ENCODE measurements at places on chromosomes 12 and 14. TPM values are rescaled to one million over a fixed set of nuclear protein-coding genes. Genes with fewer than 3 reads are reported as not detected.

Gene CRIP2
- 109 TPM for total RNA-seq

- H3K27me3 ChIP-seq: no peaks in the 10 kb centered on the region
- peaks cover 3% of the 10 kb centered on the region for H3K4me1 ChIP-seq
- no peak overlapping the region for H3K4me3 ChIP-seq
Observed at GRCh38 chr14:105240811-105241576, 7.3 kb upstream of the BTBD6 start.

DNA sequence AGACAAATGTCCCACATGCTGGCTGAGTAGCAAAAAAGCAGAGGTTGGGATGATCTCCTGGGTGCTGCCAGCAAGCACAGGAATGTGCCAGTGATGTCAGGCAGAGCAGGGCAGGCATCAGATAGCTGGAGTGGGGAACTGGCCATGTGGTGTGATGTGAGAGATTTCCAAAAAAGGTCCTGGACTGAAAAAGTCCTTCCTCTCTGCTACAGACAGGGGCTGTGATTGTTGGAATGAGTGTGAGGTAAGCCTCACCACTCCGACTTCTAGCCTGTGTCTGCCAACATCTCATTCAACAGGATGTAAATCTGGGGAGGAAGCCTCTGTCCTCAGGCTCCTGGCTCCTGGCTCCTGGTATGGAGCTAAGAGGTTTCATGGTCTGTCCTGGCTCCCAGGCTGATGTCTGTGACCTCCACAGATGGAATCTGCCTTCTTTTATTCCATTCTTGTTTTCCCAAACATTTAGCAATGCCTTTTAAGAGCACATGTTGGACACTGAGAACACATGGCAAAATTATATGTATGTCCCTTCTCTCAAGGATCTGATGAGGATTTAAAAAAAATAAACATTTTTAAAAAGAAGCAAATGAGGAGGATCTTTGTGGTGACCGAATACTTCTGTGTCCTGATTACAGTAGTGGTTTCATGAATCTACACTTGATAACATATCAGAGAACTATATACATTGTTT is 50.1 kb upstream of the STK38L start:
- DNase-seq: no peak
- H3K4me1 ChIP-seq: peaks cover 40% of the 10 kb centered on the region
- H3K27me3 ChIP-seq: no peaks in the 10 kb centered on the region
- H3K4me3 ChIP-seq: no peak overlapping the region

GRCh38 chr12:123141615-123142517 is 9.0 kb downstream of the PITPNM2 start:
- no peak overlapping the region for H3K4me3 ChIP-seq
- no peaks in the 10 kb centered on the region for H3K27me3 ChIP-seq
- H3K36me3 ChIP-seq: no peaks in the 10 kb centered on the region
- H3K27ac ChIP-seq: peak overlapping the region; percentile 45
- peak; percentile 73 for DNase-seq
- H3K4me1 ChIP-seq: peaks cover 32% of the 10 kb centered on the region

Gene SSTR1
- 0.23 TPM for total RNA-seq

Gene SLC6A15
- not detected for total RNA-seq

- H3K27me3 ChIP-seq: peaks cover 96% of the 10 kb centered on the region
- H3K27ac ChIP-seq: no peak overlapping the region
- peak; percentile 20 for DNase-seq
Observed at GRCh38 chr12:112599871-112600270, 181.1 kb downstream of the PTPN11 start.

DNA sequence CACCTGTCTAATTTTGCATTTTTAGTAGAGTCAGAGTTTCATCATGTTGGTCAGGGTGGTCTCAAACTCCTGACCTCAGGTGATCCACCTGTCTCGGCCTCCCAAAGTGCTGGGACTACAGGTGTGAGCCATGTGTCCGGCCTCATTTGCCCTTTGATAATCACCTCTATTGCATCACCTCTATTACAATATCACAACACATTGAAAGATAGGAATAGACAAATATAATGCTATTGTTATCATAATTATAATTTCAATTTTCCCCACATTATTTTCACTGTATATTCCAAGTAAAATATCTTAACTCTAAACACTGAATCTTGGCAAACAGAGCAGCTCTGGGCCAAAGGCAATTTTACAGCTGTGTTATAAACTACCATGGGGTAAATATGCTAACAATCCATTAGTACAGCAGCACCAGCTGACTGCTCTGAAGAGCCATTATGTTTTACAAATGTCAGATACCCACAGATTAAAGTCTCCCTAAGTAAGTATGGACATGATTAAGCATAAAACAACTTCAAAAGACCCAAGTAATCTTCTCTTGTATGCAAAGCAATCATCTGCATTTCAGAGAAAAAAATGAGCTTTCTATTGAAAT is 173.2 kb downstream of the MED13L start:
- H3K36me3 ChIP-seq: peaks cover under 1% of the 10 kb centered on the region
- H3K27ac ChIP-seq: no peak overlapping the region
- no peak for DNase-seq
- no peak overlapping the region for H3K4me3 ChIP-seq

- no peak overlapping the region for H3K27ac ChIP-seq
- no peak overlapping the region for H3K4me3 ChIP-seq
- DNase-seq: no peak
- peaks cover 6% of the 10 kb centered on the region for H3K36me3 ChIP-seq
- H3K4me1 ChIP-seq: no peaks in the 10 kb centered on the region
Observed at GRCh38 chr12:123465084-123465483, 7.1 kb downstream of the SNRNP35 start.

DNA sequence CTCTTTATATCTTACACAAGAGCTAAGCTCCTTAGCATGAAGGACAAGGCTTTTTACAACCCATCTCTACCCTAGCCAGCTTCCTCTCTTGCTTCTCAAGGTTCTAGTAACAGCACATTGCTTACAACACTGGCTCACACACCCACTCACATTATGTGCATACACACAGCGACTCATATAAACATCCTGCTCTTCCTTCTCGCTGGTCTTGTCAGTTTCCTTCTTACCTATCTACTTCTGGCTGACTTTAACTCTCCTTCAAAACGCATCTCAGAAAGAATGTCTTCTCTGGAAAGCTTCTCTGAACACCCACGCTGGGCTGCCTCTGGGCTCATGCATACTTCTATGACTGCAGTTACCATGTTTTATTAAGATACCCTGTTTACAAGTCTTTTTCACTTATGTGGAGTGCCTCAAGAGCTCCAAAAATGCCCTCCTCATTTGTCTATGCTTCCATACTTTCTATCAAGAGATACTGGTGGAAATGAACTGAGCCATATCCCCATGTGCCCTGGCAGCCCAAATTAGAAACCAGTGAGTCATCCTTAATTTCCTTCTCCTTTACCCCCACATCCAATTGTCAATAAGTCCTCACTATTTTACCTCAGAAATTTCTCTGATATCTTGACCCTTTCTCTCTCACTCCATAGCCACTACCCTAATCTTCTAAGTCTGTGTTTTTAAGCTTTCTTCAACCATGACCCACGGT is 126.9 kb upstream of the KRAS start:
- H3K36me3 ChIP-seq: no peaks in the 10 kb centered on the region
- no peak overlapping the region for H3K4me3 ChIP-seq
- peak; percentile 11 for DNase-seq
- H3K27me3 ChIP-seq: peaks cover 10% of the 10 kb centered on the region
- H3K4me1 ChIP-seq: no peaks in the 10 kb centered on the region

- no peak overlapping the region for H3K27ac ChIP-seq
- no peaks in the 10 kb centered on the region for H3K4me1 ChIP-seq
- no peaks in the 10 kb centered on the region for H3K27me3 ChIP-seq
- no peak overlapping the region for H3K4me3 ChIP-seq
- H3K36me3 ChIP-seq: no peaks in the 10 kb centered on the region
Observed at GRCh38 chr14:83874662-83875061, 1655.3 kb upstream of the FLRT2 start.

- H3K27me3 ChIP-seq: no peaks in the 10 kb centered on the region
- DNase-seq: no peak
- H3K27ac ChIP-seq: no peak overlapping the region
Observed at GRCh38 chr12:3097186-3097804, 20.1 kb downstream of the TSPAN9 start.

GRCh38 chr12:1553536-1553935 is 40.8 kb downstream of the FBXL14 start:
- H3K27me3 ChIP-seq: no peaks in the 10 kb centered on the region
- no peak overlapping the region for H3K4me3 ChIP-seq
- no peaks in the 10 kb centered on the region for H3K36me3 ChIP-seq

Gene DMAC2L
- 18.1 TPM for total RNA-seq

DNA sequence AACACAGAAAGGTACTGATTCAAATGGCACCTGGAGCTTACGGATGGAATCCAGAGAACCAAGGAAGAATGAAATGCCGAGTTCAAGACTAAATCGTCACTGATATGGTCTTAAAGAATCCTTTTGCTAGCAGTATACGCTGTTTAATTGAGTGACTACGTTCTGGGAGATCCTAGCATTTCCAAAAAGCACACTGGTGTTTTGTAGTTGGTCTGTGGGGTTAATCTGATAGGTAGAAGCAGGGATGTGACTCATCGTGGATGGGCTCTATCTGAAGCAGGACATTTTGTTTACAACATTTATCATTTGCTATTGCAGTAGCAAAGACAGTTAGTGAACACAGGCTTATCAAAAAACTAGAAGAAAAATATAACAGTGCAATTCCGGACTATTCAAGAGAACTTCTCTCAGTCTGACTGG is 169.2 kb upstream of the HMGA2 start:
- peaks cover 41% of the 10 kb centered on the region for H3K4me1 ChIP-seq
- no peaks in the 10 kb centered on the region for H3K27me3 ChIP-seq
- DNase-seq: peak; percentile 32
- no peaks in the 10 kb centered on the region for H3K36me3 ChIP-seq
- no peak overlapping the region for H3K4me3 ChIP-seq
- H3K27ac ChIP-seq: peak overlapping the region; percentile 99

GRCh38 chr12:31346267-31346666 is 20.3 kb upstream of the SINHCAF start:
- H3K4me1 ChIP-seq: no peaks in the 10 kb centered on the region
- H3K27me3 ChIP-seq: no peaks in the 10 kb centered on the region
- H3K27ac ChIP-seq: no peak overlapping the region
- DNase-seq: no peak
- H3K4me3 ChIP-seq: no peak overlapping the region

GRCh38 chr12:57250956-57251355 is at the start of gene STAC3:
STAC3 (minus strand) TSS chr12:57251187; CDS start chr12:57249636, 1,551 bp downstream.
- no peak within 1 kb of the TSS for H3K27ac ChIP-seq
- H3K27me3 ChIP-seq: no peaks in the 10 kb centered on the region
- no peaks in the 10 kb centered on the region for H3K36me3 ChIP-seq
- no peaks in the 10 kb centered on the region for H3K4me1 ChIP-seq
- DNase-seq: no peak

- H3K27me3 ChIP-seq: no peaks in the 10 kb centered on the region
- no peak overlapping the region for H3K4me3 ChIP-seq
- no peaks in the 10 kb centered on the region for H3K4me1 ChIP-seq
- no peaks in the 10 kb centered on the region for H3K36me3 ChIP-seq
Observed at GRCh38 chr12:59660148-59660547, 64.3 kb downstream of the SLC16A7 start.

Gene POTEG
- 0.12 TPM for total RNA-seq

Gene KLHL33
- total RNA-seq: 0.17 TPM

Gene TESPA1
- total RNA-seq: not detected

Gene SAMD15
- total RNA-seq: 1.2 TPM

GRCh38 chr12:98419081-98419794 is 96.2 kb upstream of the TMPO start:
- H3K4me3 ChIP-seq: peak overlapping the region; percentile 5
- no peaks in the 10 kb centered on the region for H3K27me3 ChIP-seq
- no peaks in the 10 kb centered on the region for H3K36me3 ChIP-seq
- H3K4me1 ChIP-seq: peaks cover 15% of the 10 kb centered on the region
- no peak overlapping the region for H3K27ac ChIP-seq

- H3K4me1 ChIP-seq: peaks cover 41% of the 10 kb centered on the region
- H3K27ac ChIP-seq: peak overlapping the region; percentile 75
- H3K27me3 ChIP-seq: no peaks in the 10 kb centered on the region
Observed at GRCh38 chr14:68306934-68307789, 485.7 kb downstream of the ZFP36L1 start.

Gene IQSEC3
- total RNA-seq: not detected

- H3K4me1 ChIP-seq: no peaks in the 10 kb centered on the region
- no peak overlapping the region for H3K27ac ChIP-seq
- H3K4me3 ChIP-seq: no peak overlapping the region
- peaks cover 4% of the 10 kb centered on the region for H3K36me3 ChIP-seq
- H3K27me3 ChIP-seq: no peaks in the 10 kb centered on the region
Observed at GRCh38 chr14:70382536-70382935, 23.1 kb upstream of the COX16 start.

Gene MNAT1
- total RNA-seq: 95.7 TPM

GRCh38 chr12:58883576-58884334 is 36.5 kb downstream of the LRIG3 start:
- H3K36me3 ChIP-seq: peaks cover 20% of the 10 kb centered on the region
- H3K4me1 ChIP-seq: no peaks in the 10 kb centered on the region
- no peak overlapping the region for H3K4me3 ChIP-seq
- DNase-seq: no peak
- no peaks in the 10 kb centered on the region for H3K27me3 ChIP-seq

DNA sequence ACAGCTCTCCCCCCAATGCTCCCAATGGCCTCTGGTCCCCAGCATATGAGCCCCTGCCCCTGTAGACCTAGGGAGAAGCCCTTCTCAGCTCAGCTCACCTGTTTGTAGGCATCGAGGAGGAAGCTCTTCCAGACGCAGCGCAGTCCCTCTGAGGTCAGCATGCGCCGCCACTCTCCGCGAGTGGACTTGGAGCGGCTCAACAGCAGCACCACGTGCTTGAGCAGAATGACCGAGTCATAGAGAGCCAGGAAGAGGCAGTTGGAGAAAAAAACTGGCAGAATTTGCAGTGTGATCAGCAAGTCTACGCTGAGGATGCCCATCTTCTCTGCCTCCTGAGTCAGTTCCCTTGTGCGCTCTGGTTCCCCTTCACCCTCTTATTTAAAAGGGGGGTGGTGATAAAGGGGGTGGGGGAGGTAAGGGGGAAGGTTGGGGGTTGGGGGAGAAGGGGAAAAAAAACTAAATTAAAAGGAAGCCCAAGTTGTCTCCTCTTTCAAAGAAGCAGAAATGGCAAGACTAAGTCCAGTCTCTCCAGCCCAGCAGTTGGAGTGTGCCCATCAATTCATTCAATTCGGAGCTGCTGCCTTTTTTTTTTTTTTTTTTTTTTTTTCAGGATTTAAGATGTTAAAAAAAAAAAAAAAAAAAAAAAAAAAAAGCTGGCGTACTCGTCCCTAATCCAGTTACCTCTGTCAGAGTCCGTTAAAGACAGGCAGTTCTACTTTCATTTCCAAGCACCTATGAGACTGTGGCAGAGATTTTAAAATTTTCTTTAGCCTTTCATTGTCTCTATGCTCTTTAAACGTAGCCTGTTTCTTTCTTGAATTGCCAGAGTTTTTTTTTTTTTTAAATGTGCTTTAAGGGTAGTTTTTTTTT is at the start of gene DIO2:
TSS of gene DIO2 (minus strand) at position 352 of the 870 bp plus-strand sequence. CDS start at position 320, 32 bp downstream.
- peak within 1 kb of the TSS; percentile 46 for H3K4me3 ChIP-seq
- DNase-seq: no peak
- no peak within 1 kb of the TSS for H3K27ac ChIP-seq
- no peaks in the 10 kb centered on the region for H3K27me3 ChIP-seq

Gene CPNE6
- total RNA-seq: not detected
